ENCODE measurements at places on chromosomes 2 and 18.

DNA sequence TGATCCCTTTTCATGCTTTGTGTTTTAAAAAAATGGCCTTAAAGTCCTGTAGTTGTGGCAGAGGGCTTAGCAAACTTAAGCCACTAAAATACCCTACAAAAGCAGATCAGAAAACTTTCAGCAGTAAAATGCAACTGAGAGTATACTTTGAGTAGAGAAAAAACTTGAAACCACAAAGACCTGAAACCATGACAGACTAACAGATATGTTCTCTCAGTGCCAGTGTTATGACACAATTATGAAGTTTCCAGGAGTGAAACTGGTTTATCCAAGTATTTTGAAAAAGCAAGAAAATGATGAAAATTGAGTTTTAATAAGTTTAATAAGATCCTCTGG, 74.5 kb downstream of the SPRED2 start:
- no peak for DNase-seq

- no peak for DNase-seq
These were observed 215.3 kb upstream of the SESTD1 start for GRCh38 chr2:179479947-179480346.

- peak; percentile 36 for DNase-seq
These were observed 5.7 kb downstream of the MAL start for GRCh38 chr2:95031076-95031725.

- no peak for DNase-seq
These were observed 52.5 kb upstream of the ID2 start for GRCh38 chr2:8629402-8629801.

DNA sequence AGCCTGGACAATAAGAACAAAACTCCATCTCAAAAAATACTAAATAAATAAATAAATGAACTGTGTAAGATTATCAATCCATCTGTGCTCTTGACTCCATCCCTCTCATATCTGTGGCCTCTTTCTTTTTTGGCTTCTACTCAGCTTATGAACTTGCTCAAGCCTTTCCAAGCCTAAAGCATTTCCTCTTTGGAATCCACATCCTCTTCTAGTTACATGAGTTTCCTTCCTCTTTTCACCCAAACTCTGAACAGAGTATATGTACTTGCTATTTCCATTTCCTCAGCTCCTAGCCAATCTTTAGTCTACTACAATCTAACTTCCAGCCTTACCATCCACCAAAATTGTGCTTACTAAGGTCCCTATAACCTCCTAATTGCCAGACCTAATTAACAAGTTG, 2.5 kb upstream of the DNAJC10 start:
- no peak for DNase-seq

- no peak for DNase-seq
These were observed 175.1 kb downstream of the ZFP36L2 start for GRCh38 chr2:43051338-43051737.

DNA sequence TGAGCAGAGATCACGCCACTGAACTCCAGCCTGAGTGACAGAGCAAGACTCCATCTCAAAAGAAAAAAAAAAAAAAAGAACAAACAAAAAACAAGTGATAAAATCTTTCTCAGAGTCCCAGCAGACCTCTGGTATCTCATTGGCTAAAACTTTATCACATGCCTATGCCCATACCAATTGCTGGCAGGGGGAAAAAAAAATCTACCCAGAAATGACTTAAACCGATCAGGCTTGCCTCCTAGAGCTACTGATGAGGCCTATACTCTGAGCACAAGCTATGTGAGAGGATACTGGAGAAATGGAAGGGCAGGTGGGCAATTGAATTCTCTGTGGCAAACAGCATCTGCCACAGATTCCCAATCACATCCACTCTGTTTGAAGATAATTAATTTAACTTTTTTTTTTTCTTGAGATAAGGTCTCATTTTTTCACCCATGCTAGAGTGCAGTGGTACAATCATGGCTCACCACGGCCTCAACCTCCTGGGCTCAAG, 49.0 kb downstream of the FBXO36 start:
- no peak for DNase-seq

DNA sequence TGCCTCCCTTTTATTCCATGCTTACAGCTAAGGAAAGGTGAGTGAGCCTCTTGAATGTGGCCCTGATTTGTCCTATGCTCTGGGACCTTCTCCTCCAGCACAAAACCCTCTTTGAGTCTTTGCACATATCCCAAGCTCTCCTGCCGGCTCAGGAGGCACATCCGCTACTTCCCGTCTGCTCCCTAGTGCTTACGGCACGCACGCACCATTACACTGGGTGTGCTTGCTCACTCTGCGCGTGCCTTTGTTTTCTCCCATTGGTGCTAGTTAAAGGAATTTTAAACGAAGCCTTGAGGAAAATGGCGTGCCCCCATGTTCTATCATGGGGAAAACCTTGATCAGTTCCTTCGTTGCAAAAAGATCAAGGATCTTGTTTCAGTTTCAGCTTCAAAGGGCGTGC, 7.9 kb upstream of the DGKD start:
- no peak for DNase-seq

GRCh38 chr2:68426848-68427579, 40.1 kb downstream of the FBXO48 start:
- no peak for DNase-seq

DNA sequence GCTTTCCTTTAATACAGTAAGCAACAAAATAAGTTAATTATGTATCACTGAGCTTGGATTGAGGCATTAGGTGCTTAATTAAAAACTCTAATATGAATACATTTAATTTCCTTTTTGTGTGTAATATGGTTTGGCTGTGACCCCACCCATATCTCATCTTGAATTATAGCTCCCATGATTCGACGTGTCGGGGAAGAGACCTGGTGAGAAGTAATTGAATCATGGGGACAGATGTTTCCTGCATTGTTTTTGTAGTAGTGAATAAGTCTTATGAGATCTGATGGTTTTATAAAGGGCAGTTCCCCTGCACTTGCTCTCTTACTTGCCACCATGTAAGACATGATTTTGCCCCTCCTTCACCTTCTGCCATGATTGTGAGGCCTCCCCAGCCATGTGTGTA, 325.4 kb upstream of the CDH7 start:
- DNase-seq: no peak

DNA sequence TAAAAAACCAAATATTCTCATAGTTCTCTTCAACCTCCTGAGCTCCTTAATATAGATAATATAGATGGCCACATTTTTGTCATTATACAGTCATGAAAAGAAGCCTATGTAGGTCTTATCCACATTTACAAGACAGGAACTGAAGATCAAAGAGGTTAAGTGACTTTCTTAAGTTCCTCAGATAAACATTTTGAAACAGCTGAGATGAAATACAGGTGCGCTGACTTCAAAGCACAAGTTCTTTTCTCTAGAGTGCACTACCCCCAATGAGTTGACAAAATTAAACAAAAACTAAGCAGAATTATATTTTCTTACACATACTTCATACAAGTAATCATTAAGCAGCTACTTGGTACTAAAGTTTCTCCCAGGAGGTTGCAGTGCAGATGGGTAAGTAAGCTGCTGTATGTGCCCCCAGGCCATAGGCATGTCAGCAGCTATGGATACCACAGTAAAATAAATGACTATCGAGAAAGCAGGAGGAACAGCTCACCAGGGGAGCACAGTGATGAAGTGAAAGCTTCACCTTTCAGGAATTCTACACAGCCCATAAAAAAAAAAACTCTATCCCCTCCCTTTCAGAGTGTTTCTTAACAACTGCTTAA, 199.8 kb downstream of the DPP10 start:
- DNase-seq: no peak

GRCh38 chr2:64192664-64193105, 48.5 kb upstream of the PELI1 start:
- DNase-seq: no peak

GRCh38 chr18:21132398-21132918, 20.8 kb upstream of the ROCK1 start:
- no peak for DNase-seq

GRCh38 chr2:26770986-26771586, 7.0 kb downstream of the SLC35F6 start:
- peak; percentile 87 for DNase-seq

DNA sequence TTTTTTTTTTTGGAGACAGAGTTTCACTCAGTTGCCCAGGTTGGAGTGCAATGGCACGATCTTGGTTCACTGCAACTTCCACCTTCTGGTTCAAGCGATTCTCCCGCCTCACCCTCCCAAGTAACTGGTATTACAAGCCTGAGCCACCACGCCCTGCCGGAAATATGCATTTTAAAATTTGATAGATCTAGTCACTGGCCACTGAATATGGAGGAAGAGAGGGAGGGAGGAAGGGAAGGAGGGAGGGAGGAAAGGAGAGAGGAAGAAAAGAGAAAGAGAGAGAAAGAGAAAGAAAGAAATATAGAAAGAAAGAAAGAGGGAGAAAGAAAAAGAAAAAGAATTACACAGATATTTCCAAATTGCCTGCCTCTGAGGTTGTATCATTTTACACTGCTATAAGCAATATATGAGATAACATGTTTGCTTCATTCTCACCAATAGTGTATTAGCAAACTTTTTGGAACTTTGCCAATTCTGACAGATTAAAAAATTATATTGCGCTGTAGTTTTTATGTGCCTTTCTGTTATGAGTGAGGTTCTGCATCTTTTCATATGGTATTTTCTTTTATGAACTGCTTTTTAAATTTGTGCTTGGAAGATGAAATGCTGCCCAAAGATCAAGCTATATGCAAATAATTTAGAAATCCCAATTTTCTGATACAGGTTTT, 161.2 kb upstream of the MAP3K20 start:
- DNase-seq: no peak

- DNase-seq: no peak
These were observed 22.8 kb upstream of the ASB18 start for GRCh38 chr2:236286873-236287545.

GRCh38 chr2:34909992-34910705, 1311.0 kb upstream of the FAM98A start:
- no peak for DNase-seq

- no peak for DNase-seq
These were observed 54.6 kb downstream of the DCC start for GRCh38 chr18:52394602-52395001.

GRCh38 chr2:119086327-119086726, 72.2 kb downstream of the C1QL2 start:
- DNase-seq: no peak

DNA sequence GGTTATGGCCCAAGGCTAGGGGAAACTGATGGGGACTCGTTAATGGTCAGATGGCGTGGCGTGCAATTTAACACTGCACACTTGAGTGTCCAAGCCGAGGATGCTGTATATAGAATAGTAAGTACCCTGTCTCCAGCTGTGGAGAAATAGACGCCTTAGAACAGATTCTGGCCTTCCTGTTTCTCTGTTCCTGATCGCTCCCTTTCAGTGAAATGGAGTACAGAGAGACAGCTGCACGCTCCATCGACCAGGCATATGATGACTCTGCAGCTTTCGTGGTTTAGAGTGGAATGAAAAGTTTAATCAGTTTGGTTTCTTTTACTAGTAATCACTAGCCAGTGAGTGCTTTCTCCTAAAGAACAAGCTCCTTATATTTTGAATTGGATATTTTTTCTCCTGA, 213.4 kb downstream of the NEDD4L start:
- DNase-seq: no peak

DNA sequence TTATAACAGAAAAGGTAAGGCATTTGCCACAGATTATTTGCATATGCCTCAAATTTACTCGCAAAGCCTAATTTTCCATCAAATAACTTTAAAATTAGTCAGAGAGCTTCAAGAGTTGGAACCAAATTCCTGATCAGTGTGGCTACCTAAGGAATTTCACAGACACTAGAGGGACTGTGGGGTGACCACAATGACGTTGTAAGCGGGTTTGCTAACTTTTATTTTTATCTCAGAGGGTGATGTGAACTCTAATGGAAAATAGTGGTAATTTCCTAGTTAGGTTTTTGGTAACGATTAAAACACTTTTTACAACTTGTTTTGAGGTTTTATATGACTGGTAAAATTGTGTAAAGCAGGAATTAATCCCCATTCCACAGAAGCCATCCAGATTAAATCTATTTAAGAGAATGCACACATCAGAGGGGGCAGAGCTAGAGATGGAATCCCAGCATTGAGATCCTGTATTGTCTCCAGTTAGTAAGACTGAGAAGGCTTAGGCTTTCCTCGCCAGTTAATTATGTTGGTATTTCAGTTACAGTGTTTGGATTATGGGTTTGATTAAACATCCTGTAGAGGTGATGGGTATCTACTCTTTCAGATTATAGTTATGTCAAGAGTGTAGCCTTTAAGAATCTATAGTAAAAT, 129.0 kb downstream of the GPD2 start:
- no peak for DNase-seq

GRCh38 chr18:48338915-48339314, 70.3 kb downstream of the ZBTB7C start:
- no peak for DNase-seq

DNA sequence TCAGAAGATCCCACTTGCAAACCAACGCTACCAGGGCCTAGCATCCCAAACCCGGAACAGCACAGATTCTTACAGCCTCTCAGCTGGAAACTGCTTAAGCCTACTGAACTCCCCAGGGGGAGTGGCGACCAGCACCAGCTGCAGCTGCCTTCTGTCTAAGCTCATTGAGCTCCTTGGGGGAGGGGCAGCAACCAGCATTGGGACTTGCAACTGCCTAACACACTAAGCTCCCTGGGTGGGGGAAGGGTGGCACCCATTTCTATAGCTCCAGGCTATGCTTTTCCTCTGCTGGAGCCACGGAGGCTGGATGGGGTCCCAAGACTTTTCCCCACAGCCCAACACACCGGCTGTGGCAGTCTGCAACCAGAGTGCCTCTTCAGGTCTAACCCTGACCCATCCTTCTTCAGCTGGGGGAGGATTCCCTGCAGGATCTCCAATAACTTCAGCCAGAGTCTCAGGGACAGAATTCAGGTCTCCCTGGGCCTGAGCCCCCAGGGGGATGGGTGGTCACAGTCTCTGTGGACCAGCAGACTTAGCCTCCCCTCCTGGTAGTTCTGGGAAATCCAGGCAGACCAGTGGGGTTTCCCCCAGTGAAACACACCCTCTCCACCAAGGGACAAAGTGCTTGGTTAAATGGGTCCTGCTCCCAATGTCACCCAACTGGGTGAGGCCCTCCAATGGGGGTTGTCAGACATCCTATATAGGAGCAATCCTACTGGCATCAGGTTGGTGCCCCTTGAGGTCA, 45.9 kb upstream of the ITGA4 start:
- DNase-seq: no peak

- DNase-seq: no peak
These were observed 2.7 kb upstream of the LRP2 start for GRCh38 chr2:169365029-169365480.
